KG1 (cell line): ENCODE measurements at places on chromosomes 1 and 21.

- no peak for DNase-seq
Measured at GRCh38 chr1:209840611-209841010, 12.8 kb downstream of the UTP25 start.

- DNase-seq = no peak
Measured at GRCh38 chr1:81635816-81636215, 164.9 kb upstream of the ADGRL2 start.

DNA sequence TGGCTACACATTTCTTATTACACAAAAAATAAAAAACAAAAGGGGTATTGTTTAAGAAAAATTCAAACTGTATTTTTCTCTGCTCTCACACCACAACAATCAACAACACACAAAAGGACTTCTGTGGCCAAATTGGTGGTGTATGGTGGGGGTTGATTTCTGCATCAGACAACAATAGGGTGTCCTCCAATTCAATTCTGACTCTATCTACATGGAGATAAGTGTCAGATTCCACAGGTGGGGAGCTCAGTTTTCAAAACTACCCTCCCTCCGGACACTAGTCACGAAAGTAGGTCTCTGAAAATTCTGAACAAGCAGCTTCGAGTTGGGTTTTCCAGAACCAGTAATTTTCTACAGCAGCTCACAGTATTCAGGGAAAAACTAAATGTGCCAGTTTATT is 744.9 kb upstream of the NCAM2 start:
- DNase-seq = no peak

DNA sequence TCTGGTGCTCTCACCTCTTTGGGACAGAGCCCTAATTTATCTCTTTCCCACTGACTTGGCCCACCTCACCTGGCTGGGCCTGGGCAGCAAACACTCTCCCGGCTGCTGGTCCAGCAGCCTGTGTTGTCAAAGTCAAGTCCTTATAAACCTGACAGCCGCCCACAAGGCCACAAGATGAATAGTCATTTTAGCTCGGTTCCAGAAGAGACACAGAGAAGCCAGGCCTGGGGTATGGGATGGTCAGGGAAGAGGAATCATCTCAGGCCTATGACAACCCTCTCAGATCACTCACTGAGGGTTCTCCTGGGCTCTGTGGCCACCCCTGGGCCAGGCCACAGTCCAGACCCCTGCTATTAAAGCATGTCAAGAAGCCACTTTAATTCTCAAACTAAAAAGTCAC is 158.5 kb downstream of the FOXD2 start:
- DNase-seq = no peak

- no peak for DNase-seq
Measured at GRCh38 chr1:204760757-204761156, 75.2 kb upstream of the LRRN2 start.

DNA sequence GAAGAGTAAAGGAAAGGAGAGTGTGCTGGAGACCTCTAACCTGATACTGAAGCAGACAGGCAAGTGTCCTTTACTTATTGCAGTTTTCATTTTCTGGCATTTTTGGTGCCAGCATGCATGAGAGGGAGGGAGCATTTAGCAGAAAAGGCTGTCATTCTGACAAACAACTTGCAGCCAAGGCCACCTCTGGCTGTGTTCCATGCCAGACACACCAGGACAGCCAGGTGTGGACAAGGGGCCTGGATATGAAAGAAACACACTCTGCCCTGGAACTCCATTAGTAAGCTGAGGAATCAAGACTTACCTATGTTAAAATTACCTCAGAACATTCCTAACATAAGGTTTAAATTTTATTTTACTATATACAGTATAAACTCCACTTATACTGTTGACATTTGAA is 365.4 kb upstream of the CAMK1G start:
- no peak for DNase-seq

DNA sequence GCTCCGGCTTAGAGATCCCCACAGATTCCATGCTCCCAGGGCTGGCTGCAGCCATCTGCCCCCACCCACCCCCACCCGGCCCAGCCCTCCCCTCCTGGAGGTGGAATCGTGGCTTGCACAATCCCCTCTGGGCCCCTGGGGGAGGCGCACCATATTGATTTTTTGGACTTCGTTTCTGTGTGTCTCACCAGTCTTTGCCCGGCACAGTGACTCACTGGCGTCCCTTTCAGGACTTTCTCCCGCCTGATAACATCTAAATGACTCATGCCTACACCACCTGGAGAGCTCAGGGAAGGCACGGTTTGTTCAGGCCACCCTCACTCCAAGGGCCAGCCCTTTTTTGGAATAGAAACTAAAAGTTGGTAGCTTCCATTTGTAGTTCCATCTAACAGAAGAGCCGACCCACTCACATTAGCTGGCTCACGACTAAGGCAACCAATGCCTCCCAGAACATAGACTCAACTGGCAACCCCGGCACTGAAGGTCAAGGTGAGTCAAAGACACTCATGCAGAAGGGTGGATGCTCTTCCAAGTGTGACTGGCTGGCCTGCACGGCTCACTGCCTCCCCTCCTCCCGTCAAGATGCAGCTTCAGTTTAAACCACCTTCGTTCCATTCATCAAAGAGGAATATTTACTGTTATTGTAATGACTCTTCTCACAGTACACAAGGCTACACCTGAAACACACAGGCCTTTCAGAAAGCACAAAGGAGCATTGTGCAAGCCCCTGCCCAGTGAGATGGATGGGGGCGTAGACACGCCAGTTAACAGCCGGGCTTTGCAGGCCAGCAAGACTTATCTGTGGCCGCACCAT is 18.1 kb upstream of the ETS2 start:
- no peak for DNase-seq

DNA sequence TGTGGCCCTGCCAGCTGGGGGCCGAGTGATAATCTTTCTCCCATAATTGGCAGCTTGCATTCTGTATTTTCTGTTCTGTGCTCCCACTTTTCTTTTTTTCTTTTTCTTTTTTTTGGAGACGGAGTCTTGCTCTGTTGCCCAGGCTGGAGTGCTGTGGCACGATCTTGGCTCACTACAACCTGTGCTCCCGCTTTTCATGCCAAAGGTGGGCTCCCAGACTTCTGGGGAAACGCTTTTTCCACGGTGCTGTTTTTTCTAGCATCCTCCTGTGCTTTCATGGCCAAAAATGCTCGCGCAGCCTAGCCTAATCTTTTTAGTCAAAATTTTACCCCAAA is 585 bp upstream of the AHCTF1 start:
- no peak for DNase-seq

GRCh38 chr1:119733754-119734153 is 22.0 kb downstream of the PHGDH start:
- DNase-seq = no peak

GRCh38 chr1:27785781-27786455 is 12.9 kb downstream of the STX12 start:
- DNase-seq = no peak

DNA sequence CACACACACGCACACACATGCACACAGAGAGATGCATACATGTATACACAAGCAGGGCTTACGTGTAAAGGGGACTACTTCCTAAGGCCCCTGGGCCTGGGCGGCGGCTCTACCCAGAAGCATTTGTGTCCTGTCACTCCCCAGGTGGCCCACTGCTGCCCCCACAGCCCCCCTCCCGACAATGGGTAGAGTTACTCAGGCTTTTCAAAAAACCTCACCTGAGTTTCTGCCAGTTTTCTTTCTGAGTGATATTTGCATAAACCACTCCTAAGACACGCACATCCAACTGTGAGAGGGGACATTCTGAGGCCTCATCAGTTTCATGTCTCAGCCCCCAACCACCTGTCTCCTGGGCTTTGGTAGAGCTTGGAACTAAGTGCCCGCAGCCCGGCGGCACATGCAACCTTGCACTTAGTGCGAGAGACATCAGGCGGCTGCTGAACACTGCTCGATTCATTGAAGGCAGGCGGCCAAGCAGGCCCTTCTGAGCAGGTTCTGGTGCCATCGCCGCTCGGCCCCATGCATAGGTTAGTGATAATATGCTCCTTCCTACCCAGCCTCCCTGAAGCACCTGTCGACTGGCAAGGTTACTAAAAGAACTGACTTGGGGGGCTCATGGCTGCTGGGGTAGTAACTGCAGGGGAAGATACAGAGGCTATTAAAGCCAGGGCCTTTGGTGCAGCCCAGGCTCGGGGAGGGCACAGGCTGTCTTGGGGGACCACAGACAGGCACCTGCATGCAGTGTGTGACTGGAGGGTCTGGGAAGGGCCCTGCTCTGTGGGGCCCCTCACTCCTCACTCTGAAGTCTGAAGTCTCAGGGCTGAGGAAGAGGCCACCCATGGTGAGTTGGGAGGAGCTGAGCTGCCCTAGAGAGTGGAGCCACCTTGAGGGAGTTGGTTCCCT is 364.2 kb upstream of the VAMP3 start:
- DNase-seq = no peak

GRCh38 chr1:32028746-32029145 is 15.1 kb downstream of the KHDRBS1 start:
- no peak for DNase-seq

DNA sequence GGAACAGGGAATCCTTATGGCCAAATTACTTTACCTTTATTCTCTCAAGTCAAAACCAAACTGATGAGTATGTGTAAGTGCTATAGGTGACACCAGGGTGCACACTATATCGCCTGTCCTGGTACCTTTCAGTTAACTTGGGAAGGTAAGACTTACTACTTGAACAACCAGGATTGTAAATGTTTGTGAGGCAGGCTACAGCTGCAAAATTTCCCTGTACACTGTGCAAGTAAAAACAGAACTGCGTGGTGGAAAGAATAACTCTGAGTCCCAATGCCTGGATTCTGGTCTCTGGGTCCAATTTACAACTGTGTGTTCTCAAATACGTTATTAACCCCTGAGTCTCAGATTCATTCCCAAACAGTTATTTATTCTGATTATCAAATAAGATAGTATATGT is 73.5 kb downstream of the TENT5C start:
- no peak for DNase-seq

GRCh38 chr1:112702420-112703261 is 4.3 kb downstream of the RHOC start:
- DNase-seq = no peak

GRCh38 chr1:235292790-235293189 is 35.2 kb downstream of the ARID4B start:
- no peak for DNase-seq

- no peak for DNase-seq
Measured at GRCh38 chr1:1291548-1292441, 11.6 kb downstream of the SCNN1D start.

GRCh38 chr1:186838380-186839040 is 9.8 kb downstream of the PLA2G4A start:
- peak; percentile 59 for DNase-seq

GRCh38 chr1:99754697-99755096 is 11.7 kb downstream of the FRRS1 start:
- DNase-seq = no peak

- DNase-seq = no peak
Measured at GRCh38 chr1:99457381-99458165, 188.3 kb upstream of the PALMD start.

DNA sequence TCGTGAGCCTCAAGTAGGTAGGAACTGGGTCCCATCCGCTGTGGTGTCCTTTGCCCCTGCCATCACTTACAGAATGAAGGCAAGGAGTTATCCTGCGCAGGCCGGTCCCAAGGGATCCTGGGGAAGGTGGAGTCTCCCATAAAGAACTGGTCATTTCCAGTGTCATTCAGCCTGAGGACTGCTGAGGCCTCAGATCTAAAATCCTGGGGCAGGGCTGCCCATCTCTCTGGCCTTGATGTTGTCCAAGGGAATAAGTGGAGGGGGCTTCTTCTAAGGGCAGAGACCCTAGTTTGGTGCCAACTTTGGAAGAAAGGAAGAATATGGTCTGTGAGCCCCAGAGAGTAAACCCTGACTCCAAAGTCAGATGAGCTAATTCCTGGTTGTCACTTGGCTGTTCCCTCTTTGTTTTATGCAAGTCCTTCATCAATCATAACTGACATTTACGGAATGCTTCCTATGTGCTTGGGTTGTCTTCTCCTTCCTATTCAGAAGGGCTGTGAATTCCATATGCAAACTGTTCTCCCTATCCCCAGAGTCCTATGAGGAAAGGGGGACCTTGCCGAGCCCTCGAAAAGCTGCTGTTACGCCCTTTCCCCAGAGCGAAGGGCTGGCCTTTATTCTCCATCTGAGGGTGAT is 6.9 kb downstream of the IFI6 start:
- no peak for DNase-seq

GRCh38 chr1:220950576-220950975 is 71.3 kb downstream of the HLX start:
- no peak for DNase-seq

- DNase-seq = no peak
Measured at GRCh38 chr1:245873883-245874671, 633.0 kb downstream of the SMYD3 start.

DNA sequence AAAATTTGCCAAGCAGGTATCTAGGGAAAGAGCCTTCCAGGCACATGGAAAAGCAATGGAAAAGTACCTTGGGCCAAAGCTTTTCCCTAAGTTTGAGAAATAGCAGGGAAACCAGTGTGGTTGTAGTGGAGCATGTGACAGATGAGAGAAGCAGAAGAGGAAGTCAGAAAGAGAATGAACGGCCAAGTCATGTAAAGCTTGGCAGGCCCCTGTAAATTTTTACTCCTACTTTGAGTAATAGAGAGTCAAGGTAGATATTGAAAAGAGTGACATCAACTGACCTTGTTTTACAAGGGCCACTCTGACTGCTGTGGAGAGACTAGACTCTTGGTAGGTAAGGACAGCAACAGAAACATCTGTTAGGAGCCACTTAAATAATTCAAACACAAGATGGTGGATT is 180.9 kb upstream of the PRMT6 start:
- no peak for DNase-seq

DNA sequence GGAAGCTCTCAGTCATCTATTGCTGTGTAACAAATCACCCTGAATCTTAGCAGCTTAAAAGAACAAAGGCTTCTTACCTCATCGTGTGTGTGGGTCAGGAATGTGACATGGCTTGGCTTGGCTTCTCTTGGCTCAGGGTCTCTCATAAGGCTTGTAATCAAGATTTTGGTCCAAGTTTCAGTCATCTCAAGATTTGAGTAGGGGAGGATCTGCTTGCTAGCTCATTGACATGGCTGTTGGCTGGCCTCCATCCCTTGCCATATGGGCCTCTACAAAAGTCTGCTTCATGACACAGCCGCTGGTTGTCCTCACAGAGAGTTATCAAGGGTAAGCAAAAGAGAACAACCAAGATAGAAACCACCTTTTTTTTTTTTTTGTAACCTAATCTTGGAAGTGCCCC is 207.7 kb downstream of the PTPRC start:
- no peak for DNase-seq
